ENCODE measurements at places on chromosomes 13 and 19. TPM values are rescaled to one million over a fixed set of nuclear protein-coding genes. Genes with fewer than 3 reads are reported as not detected.
A peak's percentile ranks its signal among the peaks of the same experiment; 100 is the strongest.

ACTMAP gene
- 13.0 TPM for polyA plus RNA-seq

CEACAM21 gene
- 2.1 TPM for polyA plus RNA-seq

WDR87 gene
- polyA plus RNA-seq, result not detected

MYPOP gene
- polyA plus RNA-seq, result 0.39 TPM

ICAM1 gene
- 40.8 TPM for polyA plus RNA-seq

ANKRD24 gene
- not detected for polyA plus RNA-seq

ZNF177 gene
- 0.51 TPM for polyA plus RNA-seq

NAPSA gene
- polyA plus RNA-seq, result 0.27 TPM

LILRB5 gene
- 0.17 TPM for polyA plus RNA-seq

NLRP5 gene
- polyA plus RNA-seq, result not detected

CYP2F1 gene
- not detected for polyA plus RNA-seq

ZNF575 gene
- 0.29 TPM for polyA plus RNA-seq

DNA sequence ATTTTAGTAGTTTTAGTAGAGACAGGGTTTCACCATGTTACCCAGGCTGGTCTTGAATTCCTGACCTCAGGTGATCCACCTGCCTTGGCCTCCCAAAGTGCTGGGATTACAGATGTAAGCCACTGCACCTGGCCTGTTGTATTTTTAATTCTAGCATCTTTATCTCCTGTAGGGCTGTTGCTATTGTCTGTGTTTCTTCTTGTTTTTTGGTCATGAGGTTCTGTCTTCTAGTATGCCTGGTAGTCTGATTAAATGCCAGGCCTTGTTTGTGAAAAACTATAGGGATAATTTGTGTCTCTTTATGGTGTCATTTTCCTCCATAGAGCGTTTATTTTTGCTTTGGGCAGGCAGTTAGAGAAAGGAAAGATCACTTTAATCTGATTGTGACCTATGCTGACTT, 3.1 kb downstream of the ARHGEF18 start:
- no peak for DNase-seq
- no peaks in the 10 kb centered on the region for H3K27me3 ChIP-seq

DNA sequence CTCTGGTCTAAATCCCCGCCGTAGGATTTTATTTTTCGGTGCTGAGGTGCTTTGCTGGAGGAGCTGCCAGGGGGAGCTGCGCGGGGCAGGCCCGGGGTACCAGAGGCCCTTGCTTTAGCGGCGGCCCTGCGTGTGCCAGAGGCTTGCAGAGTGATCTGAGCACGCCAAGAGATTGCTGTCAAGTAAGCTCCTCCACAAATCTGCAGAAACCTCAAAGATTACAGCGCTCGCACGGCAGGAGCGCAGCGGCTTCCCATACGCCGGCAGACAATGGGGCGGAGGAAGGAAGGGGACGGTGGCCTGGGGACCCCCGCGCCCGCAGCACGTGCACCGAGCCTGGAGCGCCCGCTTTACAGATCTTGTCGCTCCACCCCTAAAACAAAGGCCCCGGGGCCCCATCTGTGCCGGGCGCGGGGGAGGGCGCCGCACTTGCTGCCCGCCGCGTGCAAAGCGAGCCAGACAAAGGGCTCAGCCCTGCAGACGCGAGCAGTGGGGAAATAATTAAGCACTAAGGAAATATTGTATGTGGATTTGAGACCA, 9.1 kb upstream of the C19orf12 start:
- DNase-seq, result no peak
- H3K27me3 ChIP-seq, result peaks cover 21% of the 10 kb centered on the region
- H3K27ac ChIP-seq, result no peak overlapping the region
- H3K4me3 ChIP-seq, result no peak overlapping the region
- H3K4me1 ChIP-seq, result peaks cover 4% of the 10 kb centered on the region
- H3K36me3 ChIP-seq, result no peaks in the 10 kb centered on the region

- DNase-seq, result peak; percentile 70
- peak overlapping the region; percentile 6 for H3K27ac ChIP-seq
- peaks cover 34% of the 10 kb centered on the region for H3K4me1 ChIP-seq
- H3K27me3 ChIP-seq, result no peaks in the 10 kb centered on the region
Observed at GRCh38 chr19:10211061-10211460, 16.3 kb upstream of the DNMT1 start.

DNA sequence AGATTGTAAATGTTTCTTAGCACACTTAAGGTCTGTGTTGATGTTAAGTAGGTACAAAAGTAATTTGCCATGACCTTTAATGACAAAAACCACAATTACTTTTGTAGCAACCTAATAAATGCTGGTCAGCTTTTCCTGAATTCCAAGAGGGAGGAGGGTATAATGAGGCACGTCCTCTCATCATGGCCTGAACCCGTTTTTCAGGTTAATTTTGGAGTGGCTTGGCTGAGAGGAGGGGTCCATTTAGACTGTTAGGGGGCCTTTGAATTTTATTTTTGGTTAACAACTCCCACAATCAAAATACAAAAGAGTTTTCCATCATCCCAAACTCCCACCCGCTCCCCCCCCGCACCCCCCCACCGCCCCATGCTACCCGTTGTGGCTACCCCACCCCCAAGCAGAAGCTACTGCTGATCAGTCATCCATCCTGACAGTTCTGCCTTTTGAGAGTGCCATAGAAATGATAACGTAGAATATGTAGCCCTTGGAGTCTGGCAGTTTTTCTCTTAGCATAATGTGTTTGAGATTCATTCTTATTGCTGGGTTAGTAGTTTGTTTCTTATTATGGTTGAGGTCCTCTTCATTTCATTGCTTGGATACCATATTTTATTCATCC, 14.4 kb upstream of the PLEKHF1 start:
- H3K36me3 ChIP-seq, result no peaks in the 10 kb centered on the region
- peaks cover 3% of the 10 kb centered on the region for H3K4me1 ChIP-seq
- H3K27me3 ChIP-seq, result no peaks in the 10 kb centered on the region
- H3K27ac ChIP-seq, result no peak overlapping the region
- H3K4me3 ChIP-seq, result no peak overlapping the region

DNA sequence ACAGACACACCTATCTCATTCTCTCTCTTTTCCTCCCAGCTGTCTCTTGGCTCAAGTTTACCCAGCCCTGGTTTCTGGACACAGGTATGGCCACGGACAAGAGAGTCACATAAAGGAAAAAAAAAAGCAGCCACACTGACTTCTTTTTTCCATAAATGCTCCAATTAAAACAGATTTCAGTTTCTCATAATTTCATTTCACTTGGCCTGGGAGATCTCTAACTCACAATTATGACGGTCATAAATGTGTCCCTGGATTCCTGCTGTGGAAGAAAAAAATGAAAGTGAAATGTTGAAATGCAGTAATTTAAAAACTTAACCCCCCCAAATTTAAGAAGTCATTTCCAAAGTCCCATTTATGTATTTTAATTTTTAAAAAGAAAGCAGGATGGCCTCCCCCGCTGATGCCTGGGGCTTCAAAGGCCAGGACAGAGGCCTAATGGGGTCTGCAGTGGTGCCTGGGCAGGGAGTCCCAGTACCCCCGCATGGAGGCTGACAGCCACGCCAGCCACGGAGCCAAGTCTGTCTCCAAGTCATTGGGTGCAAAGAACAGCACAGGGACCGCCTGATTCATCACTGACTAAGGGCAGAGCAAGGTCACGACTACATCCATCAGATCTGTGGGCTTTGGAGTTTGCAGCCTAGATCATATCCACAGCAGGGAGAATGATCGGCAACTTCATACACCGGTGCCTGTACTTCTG, 79.7 kb downstream of the TSHZ3 start:
- H3K4me1 ChIP-seq, result no peaks in the 10 kb centered on the region
- peaks cover 2% of the 10 kb centered on the region for H3K36me3 ChIP-seq
- no peak overlapping the region for H3K4me3 ChIP-seq
- DNase-seq, result no peak
- no peaks in the 10 kb centered on the region for H3K27me3 ChIP-seq
- no peak overlapping the region for H3K27ac ChIP-seq

GRCh38 chr13:98781045-98781444, 28.6 kb upstream of the SLC15A1 start:
- H3K36me3 ChIP-seq, result no peaks in the 10 kb centered on the region
- no peak overlapping the region for H3K27ac ChIP-seq
- no peak for DNase-seq

- no peaks in the 10 kb centered on the region for H3K36me3 ChIP-seq
- no peaks in the 10 kb centered on the region for H3K27me3 ChIP-seq
- no peak overlapping the region for H3K4me3 ChIP-seq
Observed at GRCh38 chr13:91270031-91270430, 77.5 kb upstream of the MIR17HG start.

- H3K27ac ChIP-seq, result no peak overlapping the region
- H3K4me1 ChIP-seq, result no peaks in the 10 kb centered on the region
- DNase-seq, result no peak
- H3K27me3 ChIP-seq, result no peaks in the 10 kb centered on the region
Observed at GRCh38 chr19:31377736-31378135, 28.5 kb upstream of the TSHZ3 start.

GRCh38 chr19:12937093-12937926, 1.1 kb upstream of the CALR start:
- H3K27ac ChIP-seq, result peak overlapping the region; percentile 98
- peaks cover 54% of the 10 kb centered on the region for H3K4me1 ChIP-seq
- no peaks in the 10 kb centered on the region for H3K27me3 ChIP-seq

GRCh38 chr19:48591021-48591420, 15.5 kb upstream of the SPACA4 start:
- peaks cover 12% of the 10 kb centered on the region for H3K4me1 ChIP-seq
- no peak overlapping the region for H3K27ac ChIP-seq
- DNase-seq, result no peak
- H3K36me3 ChIP-seq, result no peaks in the 10 kb centered on the region

- no peaks in the 10 kb centered on the region for H3K27me3 ChIP-seq
- no peaks in the 10 kb centered on the region for H3K36me3 ChIP-seq
- H3K27ac ChIP-seq, result no peak overlapping the region
- H3K4me1 ChIP-seq, result peaks cover 7% of the 10 kb centered on the region
Observed at GRCh38 chr19:4241824-4242430, 5.0 kb upstream of the YJU2 start.

GRCh38 chr13:99356262-99357091, 49.3 kb upstream of the GPR183 start:
- peak; percentile 86 for DNase-seq
- H3K4me3 ChIP-seq, result peak overlapping the region; percentile 65
- H3K4me1 ChIP-seq, result peaks cover 36% of the 10 kb centered on the region

GRCh38 chr19:3942790-3943409, 10.0 kb downstream of the NMRK2 start:
- H3K4me3 ChIP-seq, result no peak overlapping the region

DNA sequence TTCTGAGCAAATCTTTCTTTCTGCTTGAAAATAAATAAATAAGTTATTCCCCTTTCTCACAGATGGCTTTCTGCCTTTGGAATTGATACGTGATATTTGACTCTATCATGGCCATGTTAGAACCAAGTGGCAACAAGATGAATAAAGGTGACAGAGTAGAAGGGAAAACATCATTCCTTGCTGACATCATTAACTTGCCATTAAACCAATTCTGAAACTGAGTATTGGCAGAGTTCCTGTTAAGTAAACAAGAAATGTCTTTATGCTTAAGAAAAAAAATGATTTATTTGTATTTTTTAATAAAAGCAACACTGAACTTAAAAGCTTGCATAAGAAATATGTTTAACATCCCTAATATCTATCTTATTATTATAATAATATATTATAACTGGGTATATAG, 828.1 kb downstream of the PCDH9 start:
- no peaks in the 10 kb centered on the region for H3K27me3 ChIP-seq
- no peaks in the 10 kb centered on the region for H3K36me3 ChIP-seq
- no peak overlapping the region for H3K4me3 ChIP-seq
- no peak overlapping the region for H3K27ac ChIP-seq

GRCh38 chr13:46641274-46642081, 88.5 kb downstream of the LRCH1 start:
- H3K36me3 ChIP-seq, result no peaks in the 10 kb centered on the region
- H3K4me3 ChIP-seq, result no peak overlapping the region
- no peaks in the 10 kb centered on the region for H3K27me3 ChIP-seq
- H3K4me1 ChIP-seq, result peaks cover 21% of the 10 kb centered on the region
- no peak overlapping the region for H3K27ac ChIP-seq
- DNase-seq, result no peak

- DNase-seq, result no peak
- H3K27ac ChIP-seq, result no peak overlapping the region
- H3K4me1 ChIP-seq, result no peaks in the 10 kb centered on the region
- H3K4me3 ChIP-seq, result no peak overlapping the region
- no peaks in the 10 kb centered on the region for H3K27me3 ChIP-seq
Observed at GRCh38 chr13:47299304-47299703, 402.5 kb upstream of the HTR2A start.

- H3K27me3 ChIP-seq, result no peaks in the 10 kb centered on the region
- H3K4me3 ChIP-seq, result no peak overlapping the region
- H3K27ac ChIP-seq, result no peak overlapping the region
- H3K4me1 ChIP-seq, result no peaks in the 10 kb centered on the region
- H3K36me3 ChIP-seq, result no peaks in the 10 kb centered on the region
- DNase-seq, result no peak
Observed at GRCh38 chr13:37752146-37752545, 117.4 kb downstream of the TRPC4 start.

DNA sequence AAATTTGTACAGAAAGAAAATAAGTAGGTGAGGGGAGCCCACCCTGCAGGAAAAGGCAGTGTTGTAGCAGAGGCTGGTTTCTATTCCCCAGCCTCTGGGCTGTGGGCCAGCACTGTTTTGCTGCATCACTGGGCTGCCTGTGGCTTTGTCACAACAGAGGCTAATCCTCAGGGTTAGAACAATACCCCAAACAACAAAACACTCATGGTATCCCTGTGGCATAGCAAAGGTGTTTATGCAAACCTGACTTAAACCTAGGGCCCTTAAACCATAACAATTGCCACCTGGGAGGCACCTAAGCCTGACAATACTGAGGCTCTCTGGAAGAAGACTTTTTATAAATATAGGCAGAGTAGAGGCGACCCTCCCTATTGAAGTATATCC, 314.7 kb downstream of the OLFM4 start:
- no peak overlapping the region for H3K4me3 ChIP-seq
- no peaks in the 10 kb centered on the region for H3K4me1 ChIP-seq
- no peak overlapping the region for H3K27ac ChIP-seq
- H3K36me3 ChIP-seq, result no peaks in the 10 kb centered on the region
- H3K27me3 ChIP-seq, result no peaks in the 10 kb centered on the region
- no peak for DNase-seq

All from CD14-positive monocyte (primary cell).